ENCODE measurements at places on chromosomes 7 and 10.

GRCh38 chr7:137453356-137453755 is 109.8 kb upstream of the PTN start:
- DNase-seq: no peak

DNA sequence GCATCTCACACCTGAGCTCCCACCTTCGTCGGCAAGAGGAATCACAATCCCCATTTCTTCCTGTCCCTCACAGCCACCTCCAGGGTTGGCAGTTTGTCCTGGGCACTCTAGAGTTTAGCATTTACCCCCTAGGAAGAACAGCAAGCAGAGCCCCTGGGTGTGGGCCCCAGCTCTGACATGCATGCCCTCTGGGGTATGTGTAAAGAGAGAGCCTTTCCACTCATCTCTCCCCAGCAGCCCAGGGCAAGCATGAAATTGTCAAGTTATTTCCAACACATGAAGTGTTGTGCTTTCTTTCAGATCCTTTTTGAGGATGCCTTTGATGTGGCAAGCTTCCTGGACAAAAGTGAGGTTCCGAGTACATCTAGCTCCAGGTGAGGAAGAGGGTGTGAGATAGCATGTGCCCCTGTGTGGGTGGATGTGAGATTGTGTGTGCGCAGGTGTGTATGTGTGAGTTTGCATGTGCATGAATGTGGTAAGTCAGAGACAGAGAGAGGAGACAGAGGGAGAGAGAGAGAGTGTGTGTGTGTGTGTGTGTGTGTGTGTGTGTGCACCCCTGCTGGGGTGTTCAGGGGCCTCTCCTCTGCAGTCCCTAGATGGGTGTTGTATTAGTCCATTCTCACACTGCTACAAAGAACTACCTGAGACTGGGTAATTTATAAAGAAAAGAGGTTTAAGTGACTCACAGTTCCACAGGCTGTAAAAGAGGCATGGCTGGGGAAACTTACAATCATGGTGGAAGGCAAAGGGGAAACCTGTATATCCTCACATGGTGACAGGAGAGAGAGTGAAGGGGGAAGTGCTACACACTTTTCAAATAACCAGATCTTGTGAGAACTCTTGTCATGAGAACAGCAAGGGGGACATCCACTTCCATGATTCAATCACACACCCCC is 18.1 kb downstream of the STRA8 start:
- no peak for DNase-seq

DNA sequence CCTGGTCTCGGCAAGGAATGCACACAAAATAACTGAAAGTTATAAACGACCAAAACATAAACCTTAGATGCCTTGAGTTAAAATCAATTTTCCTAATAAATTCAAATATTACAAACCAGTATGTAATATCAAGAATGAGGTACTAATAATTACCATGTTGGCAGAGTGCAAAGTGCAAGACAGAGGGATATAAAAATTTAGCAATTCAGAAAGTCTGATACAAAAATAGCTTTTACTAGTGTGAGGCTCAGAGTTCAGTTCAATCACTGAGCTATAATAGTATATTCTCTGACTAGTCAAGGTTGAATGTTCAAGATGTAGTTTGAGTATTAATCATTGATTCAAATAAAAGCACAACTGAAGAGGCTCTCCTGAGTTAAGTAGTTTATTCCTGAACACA is 4.8 kb upstream of the AUTS2 start:
- DNase-seq: no peak

- no peak for DNase-seq
Observed at GRCh38 chr10:7487528-7487927, 76.7 kb upstream of the SFMBT2 start.

DNA sequence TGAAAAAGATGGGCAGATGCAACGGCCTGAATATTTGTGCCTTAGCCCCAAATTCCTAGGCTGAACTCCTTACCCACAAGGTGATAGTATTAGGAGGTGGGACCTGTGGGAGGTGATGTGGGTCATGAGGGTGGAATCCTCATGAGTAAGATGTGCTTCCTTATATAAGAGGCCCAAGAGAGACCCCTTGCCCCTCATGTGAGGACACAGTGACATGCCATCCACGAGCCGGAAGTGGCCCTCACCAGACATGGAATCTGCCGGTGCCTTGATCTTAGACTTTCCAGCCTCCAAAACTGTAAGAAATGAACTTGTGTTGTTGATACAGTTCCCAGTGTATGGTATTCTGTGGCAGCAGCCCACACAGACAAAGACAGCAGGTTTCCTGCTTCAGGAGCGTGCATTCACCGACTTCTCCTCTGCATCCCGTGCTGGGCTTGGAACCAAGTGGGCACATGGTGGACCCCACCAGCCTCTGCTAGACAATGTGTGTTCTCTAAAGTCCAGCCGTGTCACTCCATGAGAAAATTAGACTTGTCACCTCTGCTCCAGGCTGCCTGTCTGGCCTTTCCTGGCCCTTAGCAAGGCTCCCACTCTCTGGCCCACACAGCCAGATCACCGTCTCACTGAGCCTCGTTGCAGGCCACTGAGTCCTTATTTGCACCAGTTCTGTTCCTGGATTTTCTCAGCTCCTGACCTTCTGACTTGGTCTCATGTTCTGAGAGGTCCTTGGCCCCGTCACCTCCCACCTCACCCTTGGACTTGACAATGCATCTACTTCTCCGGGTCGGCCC is 52.9 kb upstream of the CACUL1 start:
- no peak for DNase-seq
